ENCODE measurements at places on chromosomes 13 and 19. TPM values are rescaled to one million over a fixed set of nuclear protein-coding genes. Genes with fewer than 3 reads are reported as not detected.

DNA sequence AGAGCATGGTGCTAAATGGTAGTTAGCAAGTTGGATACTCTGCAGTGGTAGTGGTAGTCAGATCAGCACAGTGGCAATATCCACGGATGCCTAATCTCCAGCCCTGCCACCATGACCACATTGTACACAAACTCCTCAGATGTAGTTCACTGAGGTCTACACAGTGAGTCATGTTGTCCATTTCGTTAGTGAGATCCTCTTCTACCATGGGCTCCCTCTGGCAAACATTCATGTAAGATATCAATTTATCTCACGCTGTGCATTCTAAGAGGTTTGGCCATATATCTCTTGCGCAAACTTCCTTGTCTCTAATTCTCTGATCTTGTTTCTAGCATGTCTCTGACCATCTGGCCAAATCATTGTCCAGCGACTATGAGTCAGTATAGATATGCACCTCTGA lies 58.2 kb downstream of the POLR1D start:
- no peak for DNase-seq

GRCh38 chr13:50130123-50130946 lies 115.1 kb downstream of the KCNRG start:
- DNase-seq, result no peak

- DNase-seq, result no peak
Measured at GRCh38 chr19:38252941-38253691, 3.1 kb downstream of the PPP1R14A start.

The NLRP7 gene
- total RNA-seq, result not detected

The B3GNT8 gene
- 0.18 TPM for total RNA-seq

GRCh38 chr19:5949792-5950305 lies 28.1 kb downstream of the RANBP3 start:
- DNase-seq, result no peak

DNA sequence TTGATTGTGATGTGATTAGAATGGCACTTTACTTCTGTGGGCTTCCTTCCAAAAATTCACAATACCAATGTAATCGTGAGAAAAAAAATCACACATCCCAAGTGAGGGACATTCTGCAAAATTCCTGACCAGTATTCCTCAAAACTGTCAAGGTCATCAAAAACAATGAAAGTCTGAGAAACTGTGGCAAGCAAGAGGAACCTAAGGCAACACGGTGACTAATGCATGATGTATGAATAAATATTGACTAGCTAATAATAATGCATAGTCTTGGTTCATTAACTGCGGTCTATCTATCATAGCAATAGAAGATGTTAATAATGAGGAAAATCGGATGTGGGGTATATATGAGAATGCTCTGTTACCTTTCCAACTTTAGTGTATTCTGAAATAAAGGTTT lies 159.0 kb downstream of the RFC3 start:
- no peak for DNase-seq

The ZSCAN4 gene
- not detected for total RNA-seq

DNA sequence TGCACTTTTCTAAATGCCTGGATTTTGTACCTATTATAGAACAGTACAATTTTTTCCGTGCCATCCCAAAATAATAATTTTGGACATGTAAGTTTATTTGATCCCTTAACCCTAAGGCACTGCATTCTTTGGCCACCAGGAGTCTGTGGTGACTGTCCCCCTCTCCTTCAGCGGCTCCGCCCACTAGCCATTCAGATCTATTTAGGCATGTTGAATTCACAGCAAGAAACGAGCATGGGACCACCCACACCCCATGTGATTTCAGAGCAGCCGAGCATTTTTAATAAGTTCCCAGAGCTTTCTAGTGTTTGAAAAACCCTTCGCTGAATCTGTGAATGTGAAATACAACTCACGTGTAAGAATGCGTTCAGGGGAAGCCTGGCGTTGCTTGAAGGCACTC lies 567.5 kb downstream of the MYO16 start:
- no peak for DNase-seq

The SLC7A9 gene
- total RNA-seq, result 2.1 TPM

The RAB3D gene
- 17.7 TPM for total RNA-seq

DNA sequence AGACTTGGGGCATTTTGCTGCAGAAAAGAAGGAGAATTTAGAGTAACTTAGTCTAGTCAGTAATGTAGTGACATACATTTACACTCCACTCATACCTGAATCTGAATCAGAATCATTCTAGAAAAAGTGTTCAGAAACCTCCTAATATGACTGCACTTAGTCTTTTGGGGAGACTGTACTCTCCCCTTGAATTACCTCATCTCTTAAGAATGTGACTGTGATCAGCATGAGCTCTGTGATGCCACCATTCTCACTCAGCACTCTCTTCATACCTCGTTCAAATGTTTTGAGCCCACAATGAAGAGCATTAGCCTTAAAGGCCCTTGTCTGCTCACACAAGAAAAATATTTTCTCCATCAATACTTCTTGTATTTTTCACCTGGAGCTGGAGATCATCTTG lies 229.4 kb downstream of the FGF14 start:
- no peak for DNase-seq

DNA sequence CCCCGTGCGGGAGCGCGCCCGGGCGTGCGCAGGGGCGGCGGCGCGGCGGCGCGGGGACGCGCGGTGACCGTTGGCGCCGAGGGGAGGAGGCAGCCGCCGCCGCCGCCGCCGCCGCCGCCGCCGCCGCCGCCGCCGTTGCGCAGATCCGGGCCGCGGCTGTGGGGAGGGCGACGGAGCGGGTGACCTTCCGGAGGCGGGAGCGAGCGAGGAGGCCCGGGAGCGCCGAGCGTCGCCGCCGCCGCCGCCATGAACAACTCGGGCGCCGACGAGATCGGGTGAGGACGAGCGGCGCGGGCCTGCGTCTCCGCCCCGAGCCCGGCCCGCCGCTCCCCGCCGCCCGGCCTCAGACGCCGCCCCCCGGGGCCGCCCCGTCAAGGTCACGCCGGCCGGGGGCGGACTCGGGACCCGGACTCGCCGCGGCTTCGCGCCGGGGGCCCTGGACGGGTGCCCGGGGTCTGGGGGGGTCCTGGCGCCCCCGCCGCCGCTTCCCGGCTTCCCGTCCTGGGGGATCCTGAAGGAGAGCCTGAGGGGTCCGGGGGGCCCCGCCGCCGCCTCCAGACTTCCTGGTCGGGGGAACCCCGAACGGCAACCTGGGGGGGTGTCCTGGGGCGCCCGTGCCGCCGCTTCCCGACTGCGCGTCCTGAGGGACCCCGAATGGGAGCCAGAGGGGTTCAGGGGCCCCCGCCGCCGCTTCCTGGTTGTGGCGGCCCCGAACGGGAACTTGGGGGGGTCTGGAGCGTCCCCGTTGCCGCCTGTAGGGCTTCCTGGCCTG lies at the start of gene DAZAP1:
Gene DAZAP1 (plus strand): TSS at position 59 of the 772 bp plus-strand sequence. CDS start 188 bp downstream, at position 247.
- no peak for DNase-seq

GRCh38 chr13:108350579-108350978 lies 81.1 kb downstream of the TNFSF13B start:
- DNase-seq, result no peak

The CEACAM16 gene
- total RNA-seq, result not detected

The ZNF579 gene
- total RNA-seq, result 3.9 TPM

The ZNF530 gene
- total RNA-seq, result 6.2 TPM

- DNase-seq, result no peak
Measured at GRCh38 chr13:113458253-113459065, 5.2 kb upstream of the ADPRHL1 start.

The TUBB4A gene
- 52.7 TPM for total RNA-seq

The IGFL3 gene
- not detected for total RNA-seq

The RFX1 gene
- total RNA-seq, result 3.4 TPM

DNA sequence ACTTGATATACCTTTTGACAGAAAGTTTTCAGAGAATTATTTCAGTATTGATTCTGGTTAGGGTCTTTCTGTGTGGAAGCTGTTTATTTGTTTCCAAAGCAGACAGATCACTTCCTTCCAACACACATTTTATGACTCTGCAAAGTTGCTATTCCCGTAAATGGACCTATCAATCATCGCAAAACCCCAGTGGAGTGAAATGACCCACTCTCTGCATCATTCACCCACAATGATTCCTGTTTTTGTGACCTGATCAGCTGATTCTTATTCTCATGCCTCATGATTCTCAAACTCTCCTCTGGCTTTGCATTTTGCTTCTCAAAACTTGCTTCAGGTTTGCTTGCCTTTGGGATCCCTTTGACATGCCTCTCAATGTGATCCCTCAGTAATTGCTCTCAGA lies 453.7 kb downstream of the PCDH17 start:
- DNase-seq, result no peak

DNA sequence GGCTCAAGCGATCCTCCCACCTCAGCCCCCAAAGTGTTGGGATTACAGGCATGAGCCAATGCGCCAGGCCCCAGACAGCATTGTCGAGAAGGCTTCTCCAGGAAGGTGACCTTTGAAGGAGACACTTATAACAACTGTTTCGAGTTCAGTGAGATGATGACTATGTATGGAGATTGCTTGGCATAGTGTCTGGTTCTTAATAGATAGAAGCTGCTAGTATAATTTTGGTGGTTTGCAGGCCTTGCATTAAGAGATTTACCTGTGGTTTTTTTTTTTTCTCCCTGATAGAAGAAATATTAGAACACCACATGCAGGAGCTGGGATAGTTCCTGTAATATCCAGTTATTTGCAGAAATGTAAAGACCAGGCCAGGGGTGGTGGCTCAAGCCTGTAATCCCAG lies 3.7 kb downstream of the MARCHF2 start:
- DNase-seq, result no peak

- no peak for DNase-seq
Measured at GRCh38 chr13:26529441-26529840, 28.0 kb upstream of the WASF3 start.

- DNase-seq, result no peak
Measured at GRCh38 chr13:75541287-75541686, 3.6 kb upstream of the COMMD6 start.

DNA sequence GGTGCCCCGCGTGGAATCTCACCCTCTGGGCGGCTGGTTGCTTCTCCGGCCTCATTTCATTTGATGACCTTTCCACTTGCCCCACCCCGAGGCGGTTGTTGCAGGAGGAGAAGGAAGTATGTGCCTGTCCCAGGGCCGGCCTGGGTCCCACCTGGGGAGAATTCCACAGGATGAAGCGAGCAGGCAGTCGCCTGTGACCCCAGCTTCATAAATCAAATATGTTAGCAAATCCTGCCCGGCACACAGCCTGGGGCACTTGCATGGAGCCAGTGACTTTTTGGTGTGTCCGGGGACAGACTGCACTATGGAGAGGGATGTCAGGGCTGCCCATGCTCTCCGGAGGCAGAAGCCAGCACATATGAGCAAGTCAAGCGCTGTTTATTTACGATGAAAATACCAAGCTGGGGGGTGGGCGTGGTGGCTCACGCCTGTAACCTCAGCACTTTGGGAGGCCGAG lies 19.7 kb upstream of the ZBTB7A start:
- no peak for DNase-seq

GRCh38 chr13:104204177-104204576 lies 1138.0 kb upstream of the SLC10A2 start:
- no peak for DNase-seq

GRCh38 chr13:44017756-44018309 lies 138.1 kb downstream of the LACC1 start:
- DNase-seq, result no peak

DNA sequence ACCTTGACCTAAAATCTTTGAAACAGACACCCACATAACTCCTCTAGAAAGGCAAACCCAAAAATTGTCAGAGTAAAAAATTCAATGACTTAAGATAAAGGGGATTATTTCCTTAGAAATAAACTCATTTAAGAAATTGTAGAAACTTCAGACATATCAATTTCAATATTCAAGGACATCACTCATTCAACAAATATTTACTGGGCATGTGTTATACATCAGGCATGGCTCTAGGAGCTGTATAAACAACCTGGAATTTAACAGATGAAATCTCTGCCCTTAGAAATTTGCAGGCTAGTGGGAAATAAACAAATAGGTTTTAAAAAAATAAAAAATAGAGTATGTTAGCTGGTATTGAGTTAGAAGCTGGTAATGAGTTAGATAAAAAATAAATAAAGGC lies 84.0 kb upstream of the LSM14A start:
- DNase-seq, result no peak

DNA sequence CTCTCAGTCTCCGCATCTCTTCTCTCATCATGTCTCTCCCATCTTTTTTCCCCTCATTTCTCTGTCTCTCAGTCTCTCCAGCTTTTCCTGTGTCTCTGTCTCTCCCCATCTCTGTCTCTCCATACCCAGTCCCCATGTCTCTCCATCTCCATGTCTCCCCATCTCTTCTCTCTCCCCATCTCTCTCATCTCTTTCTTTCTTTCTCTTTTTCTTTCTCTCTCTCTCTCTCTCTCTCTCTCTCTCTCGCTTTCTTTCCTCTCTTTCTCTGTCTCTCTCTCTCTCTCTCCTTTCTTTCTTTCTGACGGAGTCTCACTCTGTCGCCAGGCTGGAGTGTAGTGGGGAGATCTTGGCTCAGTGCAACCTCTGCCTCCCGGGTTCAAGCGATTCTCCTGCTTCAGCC lies 12.6 kb upstream of the NFIX start:
- no peak for DNase-seq

DNA sequence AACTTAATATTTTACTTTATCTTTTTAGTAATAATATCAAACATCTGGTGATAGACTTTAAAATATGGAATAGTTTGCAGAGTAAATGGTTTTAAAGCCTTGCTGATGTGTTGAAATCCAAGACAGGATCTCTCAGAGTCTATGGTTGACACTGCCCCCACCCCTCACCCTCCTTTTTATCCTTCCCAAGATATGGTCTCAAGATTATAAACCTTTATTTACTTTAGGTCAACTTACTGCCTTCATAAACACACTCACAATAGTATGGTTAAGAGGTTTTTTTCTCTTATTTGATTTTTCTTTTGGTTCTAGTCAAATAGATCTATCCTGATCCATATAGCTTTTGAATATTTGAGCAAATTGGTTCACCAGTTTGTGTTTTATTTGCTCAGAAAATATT lies 39.0 kb downstream of the PAN3 start:
- no peak for DNase-seq

DNA sequence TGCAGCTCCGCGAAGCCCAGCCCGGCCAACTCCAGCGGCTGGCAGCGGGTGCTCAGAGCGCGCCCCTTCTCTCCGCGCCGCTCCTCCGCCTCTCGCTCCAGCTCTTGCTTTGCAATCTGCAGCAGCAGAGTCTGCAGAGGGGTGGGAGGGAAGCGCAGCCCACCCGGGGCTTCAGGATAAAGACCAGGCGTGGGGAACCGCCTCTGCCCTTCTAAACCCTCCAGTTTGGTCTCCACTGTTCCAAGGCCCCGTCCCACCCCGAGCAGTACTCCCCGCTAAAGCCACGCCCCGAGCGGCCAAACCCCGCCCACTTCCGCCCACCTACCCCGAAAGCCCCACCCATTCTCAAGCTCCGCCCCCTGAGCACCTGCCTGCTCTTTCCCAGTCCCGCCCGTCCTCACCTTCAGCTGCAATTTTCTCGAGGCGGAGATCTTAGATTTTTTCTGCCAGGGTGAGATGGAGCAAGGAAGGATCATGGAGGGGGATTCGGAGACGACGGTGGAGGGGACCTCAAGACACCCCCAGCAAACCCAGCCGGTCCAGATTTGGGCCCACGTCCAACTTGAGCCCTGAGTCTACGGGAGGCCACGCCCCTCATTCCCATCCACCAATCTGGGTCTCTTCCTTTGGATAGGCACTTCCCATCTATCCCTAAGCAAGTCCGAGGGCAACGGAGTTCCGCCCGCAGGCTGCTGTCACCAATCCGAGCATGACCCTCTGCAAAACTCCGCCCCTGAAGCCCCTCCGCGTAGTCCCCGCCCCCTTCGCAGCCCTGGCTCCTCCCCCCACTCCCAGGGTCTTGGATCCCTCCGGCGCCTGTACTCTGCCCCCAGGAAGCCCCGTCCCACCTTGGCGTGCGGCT lies 1.1 kb downstream of the TNNI3 start:
- no peak for DNase-seq

The CEACAM8 gene
- total RNA-seq, result not detected

- DNase-seq, result no peak
Measured at GRCh38 chr13:96779691-96780090, 214.6 kb downstream of the OXGR1 start.

The C1QTNF9 gene
- total RNA-seq, result not detected

GRCh38 chr19:44799627-44800346 lies 9.1 kb upstream of the BCAM start:
- DNase-seq, result no peak

Measured in cerebellum (tissue), 4 donors.